ENCODE measurements at places on chromosomes 7 and 10. TPM values are rescaled to one million over a fixed set of nuclear protein-coding genes. Genes with fewer than 3 reads are reported as not detected.

- DNase-seq, result no peak
Observed at GRCh38 chr10:70540789-70541360, 61.7 kb downstream of the PRF1 start.

DNA sequence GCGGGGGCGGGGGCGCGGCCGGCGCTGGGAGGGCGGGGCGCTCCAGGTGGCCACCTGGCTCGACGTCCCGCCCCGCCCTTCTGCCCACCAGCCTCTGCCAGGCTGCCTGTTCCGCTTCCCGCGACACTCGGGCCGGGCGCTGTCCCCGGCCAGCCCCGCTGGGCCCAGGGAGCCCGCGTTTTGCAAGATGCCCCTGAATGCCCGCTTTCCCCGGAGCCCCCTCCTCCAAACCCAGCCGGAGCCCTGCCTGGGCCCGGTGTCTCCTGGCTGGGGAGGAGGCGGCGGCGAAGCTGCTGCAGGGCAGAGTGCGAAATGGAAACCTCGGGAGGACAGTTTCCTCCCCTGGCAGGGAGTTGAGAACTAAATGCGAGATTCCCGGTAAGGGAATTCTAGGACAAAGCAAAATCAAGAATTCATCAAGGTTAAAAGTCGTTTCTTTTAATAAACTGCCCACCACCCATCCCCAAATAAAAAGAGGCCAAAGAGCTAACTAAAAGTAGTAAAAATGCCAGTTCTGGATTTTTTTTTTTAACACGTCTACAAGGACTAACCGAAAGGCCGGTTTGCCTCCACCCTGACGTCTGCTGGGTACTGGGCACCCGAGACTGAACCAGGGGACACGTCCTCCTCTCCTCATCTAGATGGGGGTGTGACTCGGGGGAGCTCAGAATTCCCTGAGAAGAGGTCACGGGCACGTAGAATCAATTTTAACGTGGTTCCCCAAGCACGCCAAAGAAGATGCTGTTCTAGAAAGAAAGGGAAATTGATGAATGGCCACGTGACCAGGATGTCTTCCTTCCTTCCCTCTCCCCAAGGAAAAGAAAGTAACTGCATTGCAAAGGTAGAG is 200.4 kb upstream of the NFE2L3 start:
- peak; percentile 58 for DNase-seq

- DNase-seq, result no peak
Observed at GRCh38 chr10:89550509-89550908, 15.1 kb upstream of the SLC16A12 start.

The TDRD1 gene
- polyA plus RNA-seq, result not detected

The GPNMB gene
- 27.0 TPM for polyA plus RNA-seq

GRCh38 chr10:124125305-124126116 is 32.1 kb upstream of the CHST15 start:
- DNase-seq, result no peak

DNA sequence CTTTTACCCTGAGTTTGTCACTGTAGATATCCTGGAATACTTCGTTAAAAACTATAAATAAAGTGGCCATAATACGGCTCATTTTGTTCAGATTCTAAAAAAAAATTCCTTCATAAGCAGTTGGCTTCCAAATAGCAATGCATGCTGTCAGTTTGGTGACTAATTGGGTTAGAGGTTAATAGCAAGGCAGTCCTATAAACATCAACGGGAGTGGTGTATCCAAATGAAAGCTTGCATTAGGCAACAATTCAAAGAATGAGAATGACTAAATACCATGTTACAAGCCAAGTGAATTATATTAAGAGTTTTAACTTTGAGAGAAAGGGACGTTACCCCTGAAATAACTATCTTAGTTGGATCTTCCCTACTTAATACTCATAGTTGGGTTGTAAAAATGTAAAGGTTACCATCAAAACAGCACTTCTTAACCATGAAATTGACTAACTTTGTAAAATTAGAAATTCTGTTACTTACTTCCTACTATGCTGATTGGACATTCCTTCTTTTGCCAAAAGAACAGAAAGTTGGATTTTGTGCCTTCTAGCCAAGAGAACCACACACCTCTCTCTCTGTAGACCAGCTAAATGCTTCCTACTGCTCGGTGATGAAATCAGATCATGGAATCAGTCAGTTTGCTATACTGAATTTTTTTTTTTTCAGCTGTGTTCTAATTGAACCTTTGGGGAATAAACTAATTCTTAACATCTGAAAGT is 98.0 kb downstream of the KAT6B start:
- peak; percentile 78 for DNase-seq

GRCh38 chr10:100157156-100157555 is 28.7 kb downstream of the ERLIN1 start:
- DNase-seq, result no peak

The NRG3 gene
- not detected for polyA plus RNA-seq

DNA sequence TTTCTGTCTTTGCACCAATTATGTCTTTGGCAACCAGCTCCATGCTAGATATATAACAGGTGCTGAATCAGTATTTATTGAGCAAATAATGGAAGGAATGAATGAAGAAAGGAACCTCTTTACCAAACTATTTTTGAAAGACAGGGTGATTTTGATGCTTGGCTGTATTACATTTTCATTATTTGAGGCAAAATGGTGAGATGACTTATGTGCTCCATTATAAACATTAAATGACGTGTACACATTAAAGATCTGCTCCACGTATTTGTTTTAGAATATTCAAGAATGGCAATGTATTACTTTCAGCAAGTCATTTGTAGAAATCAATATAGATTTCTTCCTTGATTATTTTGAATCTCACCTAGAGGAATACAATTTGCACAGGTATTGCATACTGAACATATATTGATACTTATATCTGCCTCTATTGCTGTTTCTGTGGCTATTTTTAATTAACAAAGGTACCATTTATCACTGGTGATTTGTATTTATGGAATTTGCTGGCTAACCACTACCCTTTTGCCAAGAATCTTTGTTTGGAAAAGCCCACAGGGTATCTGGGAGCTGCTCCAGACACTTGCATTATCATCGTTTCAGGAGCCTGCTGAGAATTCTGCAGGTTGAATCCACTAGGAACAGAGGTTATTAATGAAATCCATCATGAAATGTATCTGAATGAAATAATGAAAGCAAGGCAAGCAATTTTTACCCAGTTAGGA is 92.2 kb downstream of the SEMA3C start:
- no peak for DNase-seq

The MSMB gene
- polyA plus RNA-seq, result 1.4 TPM

The SUN3 gene
- polyA plus RNA-seq, result not detected

- DNase-seq, result no peak
Observed at GRCh38 chr7:73599916-73600315, 21.5 kb upstream of the TBL2 start.

DNA sequence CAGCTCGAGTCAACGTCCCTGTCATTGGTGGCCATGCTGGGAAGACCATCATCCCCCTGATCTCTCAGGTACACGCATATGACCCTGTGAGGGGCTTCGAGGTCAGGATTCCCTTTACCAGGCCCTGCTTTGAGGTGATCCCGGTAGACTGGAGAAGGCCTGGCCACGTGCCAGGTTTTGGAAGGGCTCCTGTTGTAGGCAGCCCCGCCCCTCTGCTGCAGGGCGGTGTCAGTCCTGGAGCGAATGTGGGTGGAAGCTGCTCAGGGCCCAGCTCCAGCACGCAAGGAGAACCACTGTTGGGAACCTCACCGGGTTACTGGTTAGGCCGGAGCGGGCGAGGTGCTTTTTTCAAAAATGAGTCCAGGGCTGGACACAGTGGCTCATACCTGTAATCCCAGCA is 15.6 kb downstream of the MDH2 start:
- DNase-seq, result no peak

DNA sequence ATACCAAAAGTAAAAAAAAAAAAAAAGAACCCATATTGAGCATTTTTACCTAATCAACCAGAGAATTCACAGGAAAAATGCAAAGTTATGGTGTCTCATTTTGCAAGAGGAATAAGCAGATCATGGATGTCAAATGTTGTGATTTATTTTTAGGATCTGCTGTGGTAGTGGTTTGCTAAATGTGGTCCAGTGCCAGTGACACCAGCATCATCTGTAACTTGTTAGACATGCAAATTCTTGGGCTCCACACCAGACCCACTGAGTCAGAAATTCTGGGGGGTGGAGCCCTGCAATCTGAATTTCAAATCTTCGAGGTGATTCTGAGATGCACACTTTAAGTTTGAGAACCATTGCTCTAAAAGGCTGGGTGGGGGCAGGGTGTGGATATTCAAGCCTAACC is 30.1 kb upstream of the ZEB1 start:
- DNase-seq, result no peak

GRCh38 chr7:44046321-44047061 is 2.0 kb downstream of the DBNL start:
- DNase-seq, result no peak

DNA sequence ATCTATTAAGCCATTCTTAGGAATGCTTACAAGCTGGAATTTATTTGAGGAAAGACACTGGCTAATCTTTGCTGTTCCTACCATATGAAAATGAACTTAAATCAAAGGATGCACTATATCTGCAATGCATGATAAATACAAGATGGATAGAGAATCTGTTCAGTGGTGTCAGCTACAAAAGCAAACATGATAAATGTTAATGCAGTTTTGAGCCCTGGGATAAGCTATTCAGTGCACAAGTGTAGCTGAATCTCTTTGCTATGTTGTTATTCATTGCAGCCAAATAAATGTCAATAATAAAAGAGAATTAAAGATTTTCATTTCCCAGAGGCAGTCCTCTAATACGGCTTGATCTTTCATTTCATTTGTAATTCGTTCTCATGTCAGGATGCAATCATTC is 223.8 kb upstream of the KAT6B start:
- no peak for DNase-seq

GRCh38 chr7:108684629-108685028 is 115.0 kb downstream of the DNAJB9 start:
- DNase-seq, result no peak

GRCh38 chr7:86002858-86003257 is 640.9 kb upstream of the GRM3 start:
- DNase-seq, result no peak

GRCh38 chr10:62130948-62131347 is 137.7 kb downstream of the RTKN2 start:
- no peak for DNase-seq

GRCh38 chr7:87874066-87874465 is 2.1 kb downstream of the SLC25A40 start:
- no peak for DNase-seq

DNA sequence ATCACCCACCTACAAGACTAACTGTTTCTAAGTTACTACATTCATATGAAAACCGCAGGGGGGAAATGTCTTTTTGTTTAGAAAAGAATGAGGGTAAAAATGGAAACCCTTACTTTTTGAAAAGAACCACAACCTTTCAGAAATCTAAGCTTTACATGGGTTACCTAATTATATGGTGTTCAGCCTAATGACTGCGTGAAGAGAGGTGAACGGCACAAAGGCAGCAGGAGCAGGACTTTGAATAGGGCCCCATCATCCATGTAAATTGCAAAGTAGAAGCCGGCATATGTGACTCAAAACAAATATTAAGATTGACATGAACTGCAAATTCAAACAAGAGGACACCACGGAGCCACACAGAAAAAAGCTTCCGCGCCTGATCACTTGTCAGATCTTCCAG is 25.1 kb downstream of the NEBL start:
- no peak for DNase-seq

The ZMIZ1 gene
- 15.1 TPM for polyA plus RNA-seq

DNA sequence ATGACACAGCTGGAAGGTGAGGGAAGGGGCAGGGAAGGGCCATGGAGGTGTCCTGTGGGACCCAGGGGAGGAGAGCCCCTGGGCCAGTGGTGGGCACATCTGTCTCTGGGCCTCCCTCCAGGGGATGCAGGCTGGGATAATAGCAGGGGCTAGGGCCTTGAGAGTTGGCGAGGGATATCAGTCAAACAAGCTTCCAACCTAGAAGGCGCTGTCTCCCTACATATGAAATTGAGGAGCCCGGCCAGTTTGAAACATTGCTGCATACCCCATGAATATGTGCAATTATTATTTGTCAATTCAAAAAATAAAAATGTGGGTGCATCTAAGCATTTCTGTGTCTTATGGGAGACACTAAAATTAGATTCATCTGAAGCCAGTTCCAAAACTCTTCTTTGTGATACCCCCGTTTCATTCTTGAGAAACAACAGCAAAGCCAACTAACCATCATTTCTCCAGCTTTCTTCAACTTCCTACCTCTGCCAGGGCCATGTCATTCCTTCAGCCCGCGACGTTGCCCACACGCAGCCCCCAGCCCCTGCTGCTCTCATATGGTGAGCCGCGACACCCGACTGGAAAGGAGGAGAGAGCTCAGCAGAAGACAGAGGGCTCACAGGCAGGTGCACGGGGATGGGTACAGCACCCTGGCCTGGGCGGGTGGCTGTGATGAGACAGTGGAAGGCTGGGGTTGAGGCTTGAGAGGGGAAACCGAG is 418.7 kb downstream of the GLRX3 start:
- no peak for DNase-seq

The HDAC9 gene
- polyA plus RNA-seq, result 2.7 TPM

The THSD7A gene
- polyA plus RNA-seq, result 3.5 TPM

- no peak for DNase-seq
Observed at GRCh38 chr7:75789361-75789924, 17.4 kb upstream of the CCL26 start.

GRCh38 chr10:99364125-99364524 is 35.0 kb downstream of the CNNM1 start:
- DNase-seq, result no peak

DNA sequence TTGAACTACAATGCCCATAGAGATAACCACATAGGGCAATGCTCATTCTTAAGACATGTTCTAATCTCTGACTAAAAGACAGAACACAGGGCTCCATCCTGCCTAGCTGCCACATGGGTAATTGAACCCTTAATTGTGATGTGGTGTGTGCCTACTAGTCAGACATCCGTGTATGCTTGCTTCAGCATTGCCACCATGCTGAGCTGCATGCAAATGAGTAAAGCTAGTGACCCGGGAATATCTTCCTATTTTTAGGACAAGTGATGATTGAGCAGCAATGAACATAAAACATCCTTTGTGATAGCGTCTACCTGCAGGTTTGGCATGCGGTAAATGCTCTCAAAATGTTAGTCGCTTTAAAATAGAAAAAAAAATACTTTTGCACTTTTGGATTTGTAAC is 115.8 kb downstream of the MAGI2 start:
- DNase-seq, result no peak

The POU6F2 gene
- polyA plus RNA-seq, result not detected

DNA sequence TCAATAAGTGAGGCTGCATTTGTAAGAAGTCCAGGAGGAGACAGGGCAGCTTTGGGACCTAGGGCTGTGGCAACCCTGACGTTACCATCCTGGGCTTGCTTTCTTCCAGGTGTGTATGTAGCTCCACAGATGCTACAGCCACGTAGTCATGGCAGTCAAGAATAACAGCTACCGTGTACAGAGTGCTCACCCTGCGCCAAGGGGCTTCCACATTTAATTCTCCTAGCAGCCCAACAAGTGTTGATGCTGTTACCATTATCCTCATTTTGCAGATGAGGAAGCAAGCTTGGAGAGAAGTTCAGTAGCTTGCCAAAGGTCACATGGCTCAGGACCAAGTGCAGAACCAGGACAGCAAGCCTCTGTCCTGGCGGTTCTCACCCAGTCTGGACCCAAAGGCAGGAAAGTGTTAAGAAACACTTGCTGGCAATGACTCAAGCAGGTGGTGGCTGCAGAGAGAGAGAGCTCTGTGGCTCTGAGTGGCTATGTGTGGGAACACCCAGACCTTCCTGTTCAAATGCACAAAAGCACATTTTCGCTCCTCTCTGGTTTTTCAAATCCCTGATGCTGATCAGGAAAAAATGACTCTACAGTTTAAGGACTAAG is 89.8 kb downstream of the CREM start:
- DNase-seq, result no peak

The HK1 gene
- 21.8 TPM for polyA plus RNA-seq

The SYPL1 gene
- 104 TPM for polyA plus RNA-seq

- DNase-seq, result no peak
Observed at GRCh38 chr10:129774082-129774735, 189.9 kb downstream of the EBF3 start.

The ZNF777 gene
- 3.0 TPM for polyA plus RNA-seq

The CALHM1 gene
- 0.06 TPM for polyA plus RNA-seq

Data from small intestine (tissue), 16 donors.